ENCODE measurements at places on chromosomes 1 and 21. TPM values are rescaled to one million over a fixed set of nuclear protein-coding genes. Genes with fewer than 3 reads are reported as not detected.

DNA sequence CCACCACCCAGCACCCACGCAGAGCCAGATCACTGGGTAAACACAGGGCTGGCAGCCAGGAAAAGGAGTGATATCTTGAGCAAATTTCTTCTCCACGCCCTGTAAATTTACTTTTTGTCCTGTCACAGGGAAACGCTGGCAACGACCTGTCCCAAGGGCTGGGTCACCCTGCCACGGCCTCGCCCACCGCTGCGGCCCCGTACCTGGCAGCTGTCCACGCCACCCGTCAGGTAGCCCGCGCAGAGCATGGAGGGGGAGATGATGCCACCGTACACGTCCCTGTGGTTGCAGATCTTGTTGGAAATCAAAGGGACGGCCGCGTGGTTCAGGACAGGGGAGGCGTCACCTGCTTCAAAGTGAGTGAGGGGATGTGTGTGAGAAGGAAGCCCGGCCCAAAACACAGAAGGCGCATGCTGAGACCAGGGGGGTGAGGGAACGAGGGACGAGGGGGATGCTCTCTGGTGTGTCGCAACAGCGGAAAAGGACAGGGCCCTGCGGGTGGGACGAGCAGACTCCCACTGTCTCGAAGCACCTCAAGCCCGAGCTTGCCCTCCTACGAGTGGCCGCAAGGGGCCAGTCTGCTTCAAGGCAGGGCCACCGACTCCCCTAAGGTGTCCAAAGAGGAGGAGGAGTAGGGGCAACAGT is 10.1 kb upstream of the TFF1 start:
- H3K4me1 ChIP-seq = no peaks in the 10 kb centered on the region
- DNase-seq = peak; percentile 53
- H3K27me3 ChIP-seq = no peaks in the 10 kb centered on the region
- H3K27ac ChIP-seq = no peak overlapping the region

DNA sequence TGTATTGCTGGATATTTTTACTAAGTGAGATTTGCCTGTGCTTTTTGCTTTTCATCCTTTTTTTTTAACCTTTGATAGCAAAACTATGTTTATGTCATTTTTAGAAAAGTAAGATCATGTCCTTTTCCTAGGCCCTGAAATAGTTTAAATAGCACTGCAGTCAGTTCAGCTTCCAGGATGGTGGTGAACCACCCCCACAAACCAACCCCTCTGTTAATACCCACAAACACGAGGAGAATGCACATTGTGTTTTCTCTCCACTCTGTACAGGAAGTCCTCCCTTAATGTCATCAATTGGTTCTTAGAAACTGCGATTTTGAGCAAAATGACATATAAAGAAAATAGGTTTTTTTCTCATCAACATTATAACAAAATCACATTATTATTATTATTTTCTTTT is 117.7 kb upstream of the DSCAM start:
- H3K27ac ChIP-seq = no peak overlapping the region
- H3K27me3 ChIP-seq = no peaks in the 10 kb centered on the region
- H3K36me3 ChIP-seq = peaks cover 3% of the 10 kb centered on the region

DNA sequence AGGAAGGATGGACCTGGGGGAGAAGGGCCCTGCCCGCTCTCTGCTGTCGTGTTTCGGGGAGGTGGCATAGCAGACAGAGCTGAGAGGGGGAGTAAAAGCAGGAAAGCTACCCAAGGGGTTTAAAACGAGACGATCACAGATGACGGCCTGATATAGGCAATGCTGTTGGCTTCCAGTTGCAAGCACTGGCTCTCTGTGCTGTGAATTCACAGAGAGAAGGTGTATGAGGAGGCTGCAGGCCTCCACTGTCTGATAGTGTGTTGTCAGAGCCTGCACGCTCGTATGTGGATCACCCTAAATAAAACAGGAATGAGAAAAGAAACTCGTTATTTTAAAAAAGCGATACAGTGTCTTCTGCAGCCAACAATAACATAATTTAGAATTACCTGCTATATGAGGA is 57.4 kb downstream of the LGR6 start:
- no peaks in the 10 kb centered on the region for H3K27me3 ChIP-seq
- no peak overlapping the region for H3K27ac ChIP-seq
- no peak overlapping the region for H3K4me3 ChIP-seq
- DNase-seq = peak; percentile 15
- H3K36me3 ChIP-seq = no peaks in the 10 kb centered on the region

- no peak overlapping the region for H3K27ac ChIP-seq
- no peak for DNase-seq
- H3K27me3 ChIP-seq = no peaks in the 10 kb centered on the region
- no peaks in the 10 kb centered on the region for H3K4me1 ChIP-seq
- H3K4me3 ChIP-seq = no peak overlapping the region
These were observed 10.3 kb downstream of the SH3GLB1 start for GRCh38 chr1:86714561-86715244.

DNA sequence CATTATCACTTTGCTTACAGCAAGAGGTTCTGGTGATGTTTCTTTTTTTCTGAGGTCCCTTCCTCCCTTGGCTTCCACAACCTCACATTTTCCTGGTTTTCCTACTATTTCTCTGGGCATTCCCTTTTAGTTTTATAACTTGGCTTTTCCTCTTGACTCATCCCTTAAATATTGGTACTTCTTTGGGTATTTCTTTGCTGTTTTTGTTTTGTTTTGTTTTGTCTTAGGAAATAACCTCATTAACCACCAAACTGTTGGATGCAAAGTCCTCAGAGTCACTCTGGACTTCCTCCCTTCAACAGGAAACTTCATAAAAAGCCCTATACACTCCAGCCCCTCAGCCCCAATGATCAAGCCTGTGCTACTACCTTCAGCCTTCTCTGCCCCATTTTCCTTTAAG is 211.1 kb downstream of the DUSP10 start:
- no peak overlapping the region for H3K27ac ChIP-seq
- H3K27me3 ChIP-seq = no peaks in the 10 kb centered on the region
- DNase-seq = no peak
- H3K4me3 ChIP-seq = no peak overlapping the region
- no peaks in the 10 kb centered on the region for H3K36me3 ChIP-seq

GRCh38 chr1:167434306-167434705 is 84.0 kb downstream of the CD247 start:
- H3K27me3 ChIP-seq = peaks cover 5% of the 10 kb centered on the region
- peaks cover 8% of the 10 kb centered on the region for H3K4me1 ChIP-seq
- no peak overlapping the region for H3K27ac ChIP-seq
- no peak overlapping the region for H3K4me3 ChIP-seq
- no peaks in the 10 kb centered on the region for H3K36me3 ChIP-seq
- DNase-seq = no peak

GRCh38 chr1:182054698-182055326 is 6.7 kb downstream of the ZNF648 start:
- no peak overlapping the region for H3K27ac ChIP-seq
- no peaks in the 10 kb centered on the region for H3K27me3 ChIP-seq
- no peaks in the 10 kb centered on the region for H3K36me3 ChIP-seq
- H3K4me3 ChIP-seq = no peak overlapping the region

- peak; percentile 74 for DNase-seq
- H3K36me3 ChIP-seq = no peaks in the 10 kb centered on the region
- no peaks in the 10 kb centered on the region for H3K4me1 ChIP-seq
- no peak overlapping the region for H3K4me3 ChIP-seq
- no peaks in the 10 kb centered on the region for H3K27me3 ChIP-seq
These were observed 150.6 kb downstream of the RWDD3 start for GRCh38 chr1:95384567-95384966.

DNA sequence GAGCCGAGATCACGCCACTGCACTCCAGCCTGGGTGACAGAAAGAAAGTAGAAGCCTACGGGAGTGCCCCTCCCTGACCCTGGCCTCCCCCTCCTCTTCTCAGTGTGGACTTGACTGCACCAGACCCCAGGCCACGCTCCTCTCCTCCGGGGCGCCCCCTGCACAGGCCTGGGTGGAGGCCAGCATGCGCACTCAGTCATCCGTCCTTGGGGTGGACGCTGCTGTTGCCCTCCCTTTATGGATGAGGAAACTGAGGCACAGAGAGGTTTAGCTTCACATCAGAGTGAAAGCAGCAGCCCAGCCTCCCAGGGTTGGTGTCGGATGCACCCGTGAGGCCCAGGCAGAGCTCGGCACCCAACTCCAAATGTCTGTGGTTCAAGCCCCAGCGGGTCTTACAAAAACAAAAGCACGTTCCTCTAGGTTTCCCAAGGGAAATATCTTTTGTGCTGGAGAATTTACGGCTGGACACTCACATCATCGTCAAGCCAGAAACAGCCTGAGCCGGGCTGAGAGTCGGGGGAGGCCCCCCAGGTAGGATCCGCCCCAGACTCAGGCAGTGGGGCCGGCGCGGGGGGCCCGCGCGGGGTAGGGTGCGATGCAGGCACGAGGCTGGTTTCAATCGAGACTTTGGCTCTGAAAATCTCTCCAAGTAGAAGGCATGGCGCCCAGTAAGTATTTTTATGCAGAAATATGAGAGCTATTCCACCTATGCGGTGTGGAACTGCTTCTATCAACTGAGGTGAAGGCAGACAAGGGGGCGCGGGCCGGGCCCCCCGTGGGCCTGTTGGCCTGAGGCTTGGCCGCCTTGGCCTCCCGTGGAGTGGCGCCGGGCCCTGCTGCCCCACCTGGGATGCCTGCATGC is 36.6 kb downstream of the MORN1 start:
- H3K4me1 ChIP-seq = no peaks in the 10 kb centered on the region
- DNase-seq = no peak
- H3K4me3 ChIP-seq = no peak overlapping the region

DNA sequence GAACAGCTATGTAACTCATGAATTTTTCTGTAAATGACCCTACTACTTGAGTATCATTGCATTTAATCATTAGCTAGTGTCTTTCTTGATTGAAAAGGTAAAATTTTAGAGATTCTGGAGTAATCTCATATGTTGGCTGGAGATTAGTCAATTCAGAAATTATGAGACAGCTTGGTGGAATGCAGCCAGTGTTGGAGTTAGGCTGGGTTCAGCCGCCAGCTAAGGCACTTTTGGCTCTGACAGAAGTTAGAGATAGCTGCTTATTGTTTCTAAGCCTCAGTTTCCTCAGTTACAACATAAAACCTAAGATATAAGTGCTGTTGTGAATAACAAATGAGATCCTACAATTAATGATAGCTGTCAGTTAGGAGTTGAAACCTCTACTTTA is 49.4 kb downstream of the TBCE start:
- no peak overlapping the region for H3K27ac ChIP-seq
- DNase-seq = no peak
- no peaks in the 10 kb centered on the region for H3K4me1 ChIP-seq
- H3K4me3 ChIP-seq = no peak overlapping the region
- H3K36me3 ChIP-seq = peaks cover 13% of the 10 kb centered on the region

DNA sequence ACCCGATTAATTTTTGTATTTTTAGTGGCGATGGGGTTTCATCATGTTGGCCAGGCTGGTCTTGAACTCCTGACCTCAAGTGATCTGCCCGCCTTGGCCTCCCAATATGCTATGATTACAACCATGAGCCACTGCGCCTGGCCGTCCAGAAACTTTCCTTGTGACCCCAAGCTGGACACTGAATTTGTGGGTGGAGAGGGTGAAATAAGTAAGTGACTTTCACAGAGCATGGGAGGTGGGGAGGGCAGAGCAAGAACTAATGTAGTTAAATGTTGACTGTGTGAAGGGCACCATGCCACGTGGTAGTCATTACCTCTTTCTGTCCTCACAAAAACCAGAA is 2.7 kb upstream of the UTP11 start:
- H3K4me1 ChIP-seq = peaks cover 3% of the 10 kb centered on the region
- no peaks in the 10 kb centered on the region for H3K27me3 ChIP-seq
- H3K4me3 ChIP-seq = no peak overlapping the region
- H3K36me3 ChIP-seq = no peaks in the 10 kb centered on the region

GRCh38 chr1:219518907-219519248 is 94.0 kb downstream of the ZC3H11B start:
- H3K27me3 ChIP-seq = no peaks in the 10 kb centered on the region
- DNase-seq = no peak
- H3K36me3 ChIP-seq = no peaks in the 10 kb centered on the region
- no peaks in the 10 kb centered on the region for H3K4me1 ChIP-seq

DNA sequence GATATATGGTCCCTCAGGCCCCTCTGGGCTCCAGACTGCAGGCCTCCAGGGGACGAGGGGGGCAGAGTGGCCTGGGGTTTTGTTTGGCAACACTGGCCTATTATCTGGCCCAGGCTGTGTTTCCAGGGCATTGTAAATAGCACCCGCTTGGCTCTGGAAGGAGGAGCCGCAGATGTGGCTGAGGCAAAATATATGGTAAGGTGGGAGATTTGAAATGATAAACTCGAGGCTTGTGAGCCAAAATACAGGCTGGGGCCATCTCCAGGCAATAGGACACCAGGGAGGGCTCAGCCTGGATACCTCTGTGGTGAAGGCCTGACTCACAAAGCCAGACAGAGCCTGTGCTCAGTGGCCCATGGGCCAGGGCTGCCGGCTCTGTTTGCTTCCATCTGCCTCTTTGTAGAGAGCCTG is 14.0 kb downstream of the NAV1 start:
- H3K4me3 ChIP-seq = no peak overlapping the region
- no peaks in the 10 kb centered on the region for H3K27me3 ChIP-seq
- no peaks in the 10 kb centered on the region for H3K36me3 ChIP-seq
- DNase-seq = no peak

DNA sequence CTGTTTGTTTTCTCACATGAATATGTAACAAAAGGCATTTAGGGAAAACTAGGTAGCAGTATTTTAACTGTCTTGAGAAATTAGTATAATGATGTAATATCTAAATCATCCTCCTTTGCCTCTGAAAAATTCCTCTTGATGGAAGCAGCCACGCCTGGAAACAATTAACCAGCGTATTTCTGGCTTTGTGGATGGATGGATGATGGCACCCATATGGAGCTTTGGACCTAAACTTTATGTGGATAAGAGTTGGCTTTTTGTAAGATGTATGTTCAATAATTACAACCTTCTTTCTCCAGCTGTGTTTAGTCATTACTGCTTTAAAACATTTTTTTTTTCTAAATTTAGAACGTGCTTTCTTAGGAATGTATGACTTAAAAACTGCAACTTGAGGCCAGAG is 12.7 kb downstream of the CDCA8 start:
- no peak overlapping the region for H3K27ac ChIP-seq
- H3K27me3 ChIP-seq = no peaks in the 10 kb centered on the region
- H3K4me3 ChIP-seq = no peak overlapping the region
- H3K36me3 ChIP-seq = peaks cover 97% of the 10 kb centered on the region

AIRE gene
- 0.17 TPM for total RNA-seq

GSTM1 gene
- total RNA-seq = 19.5 TPM

AVPR1B gene
- total RNA-seq = not detected

CLDN17 gene
- not detected for total RNA-seq

KCNE2 gene
- total RNA-seq = not detected
